Left kidney (tissue), 8 donors: ENCODE measurements at places on chromosomes 7 and 10. TPM values are rescaled to one million over a fixed set of nuclear protein-coding genes. Genes with fewer than 3 reads are reported as not detected.
A peak's percentile ranks its signal among the peaks of the same experiment; 100 is the strongest.

The LIPK gene
- polyA plus RNA-seq, result not detected

The RASA4B gene
- polyA plus RNA-seq, result 8.6 TPM

DNA sequence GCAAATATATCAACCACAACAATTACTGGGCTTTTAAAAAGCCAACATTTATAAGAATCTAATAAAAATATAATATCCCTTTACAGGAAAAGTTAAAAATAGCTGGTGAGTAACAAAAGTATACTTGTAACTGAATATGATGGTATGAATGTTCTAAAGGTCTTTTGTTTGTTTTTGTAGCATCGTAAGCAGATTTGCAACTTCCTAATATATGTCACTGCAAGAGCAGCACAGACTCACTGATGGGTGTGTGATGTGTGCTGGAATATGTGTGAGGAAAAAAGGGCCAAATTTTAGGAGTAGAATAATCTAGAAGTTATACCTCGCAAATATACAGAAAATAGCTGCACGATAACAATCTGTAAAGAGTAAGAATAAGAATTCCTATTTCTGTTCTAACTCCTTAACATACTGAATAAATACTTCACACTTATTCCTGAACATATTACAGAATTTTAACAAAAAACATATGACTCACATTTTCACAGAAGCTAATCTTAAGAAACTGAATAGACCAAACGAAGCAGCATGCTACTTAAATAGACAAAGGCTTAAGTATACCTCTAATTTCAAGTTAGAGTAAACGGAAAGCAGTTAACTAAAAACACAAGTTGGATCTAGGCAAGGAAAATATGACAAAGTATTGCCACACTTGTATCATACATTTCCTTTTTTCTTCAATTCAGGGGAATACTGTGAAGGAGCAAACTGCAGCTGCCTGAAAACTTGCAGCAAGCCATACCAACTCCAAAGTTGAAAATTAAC, 9.6 kb downstream of the ETV1 start:
- DNase-seq, result no peak

GRCh38 chr10:118720685-118721538, 33.9 kb downstream of the CACUL1 start:
- peak; percentile 61 for DNase-seq
